ENCODE measurements at places on chromosomes 4 and X.

DNA sequence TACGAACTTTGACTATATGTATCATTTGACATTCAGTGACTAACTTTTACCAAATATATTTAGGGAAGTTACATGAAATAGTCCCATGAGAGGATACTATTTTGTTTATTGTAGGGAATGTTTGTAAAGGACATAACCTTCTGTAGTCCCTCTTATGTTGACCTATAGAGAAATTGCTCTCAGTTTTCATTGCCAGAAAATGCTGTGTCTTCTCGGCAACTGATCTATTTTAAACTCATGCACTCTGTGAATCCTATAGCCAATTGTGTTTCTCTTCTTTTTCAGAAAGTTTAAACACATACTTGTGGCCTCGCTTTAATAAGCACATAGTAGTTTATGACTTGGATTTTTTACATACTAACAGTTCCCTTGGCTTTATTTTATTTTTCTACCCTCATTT lies 38.2 kb downstream of the DMP1 start:
- no peak for DNase-seq

GRCh38 chr4:115596265-115597001 lies 483.0 kb upstream of the NDST4 start:
- DNase-seq = no peak

DNA sequence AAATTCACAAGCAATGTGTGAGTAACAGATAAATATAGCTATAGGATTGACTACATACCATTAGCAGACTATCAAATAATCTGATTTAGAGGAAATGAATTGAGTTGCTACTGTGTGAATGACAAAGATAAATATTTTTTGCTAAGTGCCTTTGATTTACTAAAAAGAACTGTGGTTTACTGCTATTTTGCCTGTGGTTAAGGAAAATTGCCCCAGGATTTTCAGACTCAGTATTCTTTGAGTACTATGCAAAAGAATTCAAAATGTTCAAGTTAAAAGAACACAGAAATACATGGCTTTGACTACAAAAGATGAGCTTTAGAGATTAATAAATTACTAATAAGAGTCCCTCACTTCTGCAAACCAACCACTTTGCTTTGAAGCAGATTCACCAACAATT lies 853.8 kb downstream of the ADGRL3 start:
- no peak for DNase-seq

DNA sequence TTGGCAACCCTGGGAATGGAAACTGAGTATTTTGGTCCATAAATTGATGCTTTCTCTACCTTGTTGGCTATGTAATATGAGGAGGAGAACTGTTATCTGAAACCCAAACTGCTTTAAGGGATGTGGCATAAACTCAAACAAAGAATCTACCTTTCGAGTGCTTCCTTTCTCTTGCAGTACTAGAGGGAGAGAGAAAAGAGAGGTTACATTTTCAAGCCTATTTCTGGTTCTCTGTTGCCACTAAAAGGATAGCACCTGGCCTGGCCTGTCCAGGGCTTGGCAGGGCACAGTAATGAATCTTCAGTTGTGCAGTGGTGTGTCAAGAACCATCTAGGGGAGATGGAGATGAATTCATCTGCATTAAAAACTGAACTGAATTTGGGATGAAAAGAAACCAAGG lies 308.6 kb downstream of the PTTG2 start:
- DNase-seq = no peak

- no peak for DNase-seq
These were observed 691.5 kb upstream of the POU3F4 start for GRCh38 chrX:82816562-82816961.

Measured in fibroblast of pulmonary artery (primary cell).